Activated CD8-positive, alpha-beta memory T cell treated with anti-CD3 and anti-CD28 coated beads for 4 hours (primary cell): ENCODE measurements at places on chromosomes 7 and 10.

DNA sequence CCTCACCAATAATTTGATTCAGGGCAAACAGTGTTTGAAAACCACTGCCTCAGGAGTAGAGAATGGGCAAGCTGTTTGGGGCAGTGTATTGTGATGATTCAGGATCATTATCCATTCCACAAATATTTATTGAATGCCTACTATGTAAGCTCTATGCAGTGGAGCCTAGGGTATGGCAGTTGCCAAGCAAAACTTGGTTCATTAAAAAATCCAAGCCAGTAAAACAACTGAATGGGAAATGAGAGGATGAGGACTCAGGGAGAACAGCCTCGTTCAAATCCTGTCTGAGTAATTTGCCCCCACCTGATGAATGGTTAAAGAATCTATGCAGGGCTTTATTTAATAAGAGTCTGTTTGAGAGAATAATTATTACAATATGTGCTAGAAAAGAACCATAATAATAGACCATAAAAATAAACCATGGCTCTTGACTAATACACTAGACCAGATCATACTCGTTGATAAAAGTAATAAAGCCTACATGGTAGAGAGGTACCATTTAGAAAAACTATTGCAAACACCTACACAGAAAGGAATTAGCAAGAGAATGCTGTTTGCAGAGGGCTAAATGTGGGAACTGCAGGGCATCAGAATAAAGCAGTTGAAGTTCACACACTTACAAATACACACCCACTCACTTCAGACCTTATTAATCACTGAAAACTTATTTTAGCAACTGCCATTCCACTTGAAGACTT lies 71.7 kb downstream of the CREB5 start:
- no peak for DNase-seq

GRCh38 chr10:82212753-82213152 lies 337.8 kb downstream of the NRG3 start:
- DNase-seq = no peak

DNA sequence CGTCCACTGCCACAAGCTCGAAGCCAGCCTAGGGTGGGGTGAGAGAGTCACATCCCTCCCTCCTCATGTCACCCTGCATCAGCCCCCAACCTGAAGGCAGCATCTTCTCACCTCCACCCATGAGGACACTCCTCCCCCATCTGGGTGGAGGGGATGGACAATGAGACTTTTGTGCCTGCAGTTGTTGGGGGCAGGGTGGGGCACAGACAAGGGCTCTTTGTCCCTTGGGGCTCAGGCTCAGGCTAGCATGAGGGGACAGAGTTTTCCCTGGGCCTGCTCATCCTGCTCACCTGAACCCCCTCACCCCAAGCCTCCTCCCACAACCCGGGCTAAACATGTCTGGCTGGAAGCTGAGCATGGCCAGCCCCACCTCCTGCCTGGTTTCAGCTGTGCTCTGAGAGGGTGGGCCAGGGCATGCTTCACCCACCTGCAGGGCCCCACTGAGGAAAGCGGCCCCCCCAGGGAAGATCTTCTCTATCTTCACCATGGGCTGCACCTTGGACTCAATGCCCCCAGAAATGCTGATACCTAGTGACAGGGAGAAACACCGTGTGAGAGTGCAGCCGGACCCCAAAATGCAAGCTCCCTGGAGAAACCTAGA lies 9.3 kb downstream of the LZTS2 start:
- DNase-seq = no peak

- no peak for DNase-seq
Observed at GRCh38 chr7:129750091-129750490, 138.6 kb downstream of the NRF1 start.

- no peak for DNase-seq
Observed at GRCh38 chr7:21927693-21928092, 18.0 kb downstream of the CDCA7L start.
